ENCODE measurements at places on chromosomes 7 and 10.

DNA sequence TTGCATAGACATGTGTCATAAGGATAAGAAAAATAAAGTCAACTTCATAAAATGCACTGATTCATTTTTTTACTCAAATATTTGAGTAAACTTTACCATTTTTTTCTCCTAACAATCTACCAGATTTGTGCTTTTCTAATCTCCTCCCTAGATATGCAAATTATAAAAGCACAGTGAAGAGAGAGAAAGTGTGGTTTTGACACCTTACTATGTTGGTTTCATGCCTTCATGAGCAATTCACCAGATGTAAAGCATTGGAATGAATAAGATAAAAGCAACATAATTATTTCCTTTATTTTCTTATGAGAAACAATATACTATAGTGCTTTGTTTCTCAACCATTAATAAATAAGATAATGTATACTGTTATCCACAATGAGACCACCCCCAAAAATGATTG is 432.5 kb upstream of the PCDH15 start:
- no peaks in the 10 kb centered on the region for H3K27me3 ChIP-seq
- no peak overlapping the region for H3K27ac ChIP-seq
- no peaks in the 10 kb centered on the region for H3K4me1 ChIP-seq
- no peak overlapping the region for H3K4me3 ChIP-seq

DNA sequence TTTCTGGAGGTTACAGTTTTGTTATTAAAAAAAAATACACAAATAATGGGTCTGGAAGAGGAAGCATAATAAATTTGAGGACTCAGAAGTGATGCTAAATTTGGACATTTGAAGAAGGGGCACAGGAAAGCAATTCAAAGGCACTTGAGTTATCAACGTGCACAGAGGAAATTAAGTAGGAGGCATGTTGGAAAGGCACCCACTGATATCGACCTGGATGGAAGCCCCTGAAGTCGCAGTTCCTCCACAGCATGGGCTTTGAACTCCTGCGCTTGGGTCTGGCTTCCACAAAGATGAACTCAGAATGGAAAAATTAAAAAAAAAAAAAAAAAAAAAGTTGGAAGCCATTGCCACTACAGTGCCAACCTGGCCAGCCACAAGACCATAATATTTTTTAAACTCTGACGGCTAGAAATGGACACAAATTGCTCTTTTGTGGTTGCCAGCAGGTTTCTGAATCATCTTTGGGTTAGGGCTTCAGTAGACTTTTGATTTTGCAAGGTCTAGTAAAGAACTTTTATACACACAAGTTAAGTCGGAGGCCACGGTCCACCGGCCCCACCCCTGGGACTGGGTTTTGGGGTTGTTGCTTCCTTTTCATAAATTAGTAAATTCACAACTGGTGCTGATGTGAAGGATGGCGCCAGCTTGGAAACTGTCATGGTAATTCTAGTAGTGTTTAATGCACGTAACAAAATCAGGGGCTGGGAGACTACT is 21.6 kb downstream of the JCAD start:
- no peaks in the 10 kb centered on the region for H3K27me3 ChIP-seq
- no peak overlapping the region for H3K27ac ChIP-seq
- DNase-seq, result no peak
- H3K36me3 ChIP-seq, result peaks cover 22% of the 10 kb centered on the region
- peaks cover 40% of the 10 kb centered on the region for H3K4me1 ChIP-seq

DNA sequence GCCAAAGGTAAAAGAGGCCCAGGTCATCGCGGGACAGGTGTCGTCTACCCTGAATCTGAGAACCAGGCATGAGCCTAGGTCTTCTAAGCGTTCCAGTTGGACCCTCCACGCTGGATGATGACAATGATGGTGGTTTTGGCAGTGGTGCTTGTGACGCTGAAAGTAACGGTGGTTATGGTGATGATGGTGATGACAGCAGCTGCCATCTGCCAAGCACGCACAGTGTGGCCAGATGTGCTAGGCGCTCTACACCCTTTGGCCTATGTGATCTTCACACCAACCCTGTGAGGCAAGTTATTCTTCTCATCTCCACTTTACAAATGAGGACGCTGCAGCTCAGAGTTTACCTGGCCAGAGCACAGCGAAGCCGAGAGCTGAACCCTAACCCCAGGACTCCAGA is 93.9 kb downstream of the FAM53B start:
- no peak overlapping the region for H3K4me3 ChIP-seq
- no peaks in the 10 kb centered on the region for H3K36me3 ChIP-seq
- no peaks in the 10 kb centered on the region for H3K27me3 ChIP-seq
- DNase-seq, result no peak
- H3K27ac ChIP-seq, result no peak overlapping the region

- no peak overlapping the region for H3K4me3 ChIP-seq
- peaks cover 13% of the 10 kb centered on the region for H3K27me3 ChIP-seq
- H3K36me3 ChIP-seq, result no peaks in the 10 kb centered on the region
- no peak for DNase-seq
Measured at GRCh38 chr10:7551289-7551688, 115.5 kb downstream of the ITIH5 start.

DNA sequence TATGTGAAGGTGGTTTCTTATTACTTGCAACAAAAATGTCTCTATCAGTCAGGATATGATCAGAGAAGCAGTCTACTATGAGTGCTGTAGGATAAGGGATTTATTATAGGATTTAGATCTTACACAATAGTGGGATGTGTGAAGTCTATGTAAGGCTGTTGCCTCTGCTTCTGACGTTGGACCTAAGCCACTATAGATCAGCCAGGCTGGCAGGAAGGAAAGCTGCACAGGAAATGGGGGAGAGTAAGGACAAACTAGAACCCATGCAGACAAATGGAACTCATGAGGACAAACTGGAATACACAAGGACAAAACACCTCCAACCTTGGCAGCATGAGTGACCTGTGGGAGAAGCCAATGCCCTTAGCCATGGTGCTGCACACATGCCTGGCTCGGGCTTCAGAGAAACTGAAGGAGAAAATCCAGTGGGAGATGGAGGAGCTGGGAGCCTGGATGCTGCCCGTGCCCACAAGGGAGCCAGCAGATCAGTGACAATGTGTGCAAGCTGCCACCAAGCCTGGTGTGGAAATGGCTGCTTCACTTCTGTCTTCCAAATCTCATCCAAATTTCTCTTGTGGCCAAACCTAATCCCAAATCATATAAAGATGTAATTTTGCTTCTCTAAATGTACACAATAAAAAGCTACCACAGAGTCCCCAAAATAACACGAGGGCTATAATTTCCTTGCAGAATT is 147.0 kb upstream of the PCGF5 start:
- H3K36me3 ChIP-seq, result no peaks in the 10 kb centered on the region
- H3K27ac ChIP-seq, result no peak overlapping the region
- DNase-seq, result no peak
- no peaks in the 10 kb centered on the region for H3K4me1 ChIP-seq
- no peak overlapping the region for H3K4me3 ChIP-seq

GRCh38 chr10:114684822-114685209 is 26.7 kb upstream of the ABLIM1 start:
- peak overlapping the region; percentile 86 for H3K27ac ChIP-seq
- no peak for DNase-seq
- H3K4me1 ChIP-seq, result peaks cover 44% of the 10 kb centered on the region
- no peaks in the 10 kb centered on the region for H3K27me3 ChIP-seq

DNA sequence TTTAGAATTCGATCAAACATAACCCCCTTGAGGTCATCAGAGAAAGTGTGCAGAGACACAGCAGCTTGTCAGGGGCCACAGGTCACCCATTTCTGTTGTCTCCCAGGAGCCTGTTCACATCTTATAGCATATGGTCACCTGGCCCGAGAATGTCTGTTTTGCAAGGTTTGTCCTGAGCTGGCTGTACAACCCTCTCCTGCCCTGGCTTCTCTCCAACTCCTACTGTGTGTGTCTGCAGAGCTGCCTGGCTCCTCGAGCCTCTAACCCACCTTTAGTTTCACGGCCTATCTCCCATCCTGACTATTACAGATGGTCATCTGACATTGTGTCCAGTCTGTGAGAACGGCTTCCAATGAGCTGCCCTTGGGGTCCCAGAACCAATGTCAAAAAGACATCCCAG is 683.4 kb downstream of the SDK1 start:
- H3K36me3 ChIP-seq, result peaks cover 4% of the 10 kb centered on the region
- no peaks in the 10 kb centered on the region for H3K27me3 ChIP-seq
- no peak for DNase-seq
- H3K27ac ChIP-seq, result no peak overlapping the region
- H3K4me3 ChIP-seq, result no peak overlapping the region

- peak overlapping the region; percentile 41 for H3K27ac ChIP-seq
- H3K4me3 ChIP-seq, result peak overlapping the region; percentile 31
- H3K4me1 ChIP-seq, result peaks cover 43% of the 10 kb centered on the region
- peaks cover 36% of the 10 kb centered on the region for H3K27me3 ChIP-seq
- H3K36me3 ChIP-seq, result no peaks in the 10 kb centered on the region
Measured at GRCh38 chr10:100882252-100882651, 30.5 kb upstream of the SLF2 start.

DNA sequence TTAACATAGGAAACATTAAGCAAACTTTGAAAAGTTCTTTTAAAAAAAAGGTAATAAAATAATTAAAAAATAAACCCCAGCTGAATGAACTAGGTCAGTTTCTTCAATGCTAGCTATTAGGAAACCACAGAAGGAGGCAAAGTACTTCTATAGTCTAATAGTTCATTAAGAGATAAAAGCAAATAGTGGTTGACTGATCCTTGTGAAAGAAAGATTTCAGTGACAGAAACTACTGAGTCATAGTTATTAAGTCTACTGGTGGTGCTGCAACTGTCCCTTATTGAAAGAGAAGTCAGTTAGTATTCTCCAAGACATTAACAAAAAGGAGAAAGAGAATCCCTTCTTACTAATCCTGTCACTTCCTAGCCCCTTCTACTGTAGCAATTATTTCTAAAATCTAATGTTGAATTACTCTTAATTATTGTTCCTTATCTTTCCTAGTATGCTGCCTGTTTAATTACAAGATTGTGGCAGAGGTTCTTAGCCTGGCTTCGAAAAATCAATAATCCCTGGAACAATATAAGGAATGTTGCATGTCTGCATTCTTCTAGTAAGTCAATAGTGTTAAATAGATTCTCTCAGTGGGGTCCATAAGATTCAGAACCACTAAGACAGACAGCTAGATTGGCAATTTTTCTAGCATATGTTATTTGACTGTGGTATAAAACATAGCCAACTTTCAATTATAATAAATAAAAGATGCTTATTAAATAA is 18.2 kb downstream of the TCTN3 start:
- no peaks in the 10 kb centered on the region for H3K4me1 ChIP-seq
- peaks cover 20% of the 10 kb centered on the region for H3K36me3 ChIP-seq
- H3K27me3 ChIP-seq, result no peaks in the 10 kb centered on the region
- DNase-seq, result no peak
- no peak overlapping the region for H3K4me3 ChIP-seq

- peaks cover 33% of the 10 kb centered on the region for H3K4me1 ChIP-seq
- no peak overlapping the region for H3K4me3 ChIP-seq
- DNase-seq, result no peak
- peaks cover 21% of the 10 kb centered on the region for H3K36me3 ChIP-seq
- peak overlapping the region; percentile 75 for H3K27ac ChIP-seq
- no peaks in the 10 kb centered on the region for H3K27me3 ChIP-seq
Measured at GRCh38 chr10:124694481-124695220, 49.5 kb downstream of the FAM53B start.

DNA sequence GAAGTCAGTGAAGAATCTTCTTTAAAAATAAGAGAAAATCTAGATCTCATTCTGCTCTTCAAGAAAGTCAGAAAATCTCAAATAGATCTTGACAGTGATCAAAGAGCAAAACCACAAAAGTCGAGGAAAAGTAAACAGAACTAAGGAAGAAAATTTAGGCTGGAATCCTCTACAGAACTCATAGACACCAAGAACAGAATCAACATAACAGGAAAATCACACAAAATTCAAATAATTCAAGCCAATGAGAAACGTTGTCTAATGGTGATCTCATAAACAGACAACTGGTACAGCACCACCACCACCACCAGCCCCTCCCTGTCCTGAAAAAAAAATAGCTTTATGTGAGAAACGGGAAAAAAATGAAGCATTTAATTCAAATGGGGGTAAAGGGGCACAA is 6.9 kb downstream of the ITGB1 start:
- no peaks in the 10 kb centered on the region for H3K27me3 ChIP-seq
- peak overlapping the region; percentile 65 for H3K4me3 ChIP-seq
- no peak for DNase-seq
- H3K4me1 ChIP-seq, result peaks cover 47% of the 10 kb centered on the region
- H3K36me3 ChIP-seq, result peaks cover 6% of the 10 kb centered on the region

- peaks cover 33% of the 10 kb centered on the region for H3K4me1 ChIP-seq
- no peaks in the 10 kb centered on the region for H3K36me3 ChIP-seq
- peaks cover 49% of the 10 kb centered on the region for H3K27me3 ChIP-seq
- H3K4me3 ChIP-seq, result peak overlapping the region; percentile 87
- DNase-seq, result no peak
Measured at GRCh38 chr10:115093776-115094408, 727 bp downstream of the ATRNL1 start.

Data from type B pancreatic cell (in vitro differentiated cells).